ENCODE measurements at places on chromosomes 1 and 21.

- DNase-seq, result no peak
Measured at GRCh38 chr1:173195596-173196088, 11.5 kb downstream of the TNFSF4 start.

DNA sequence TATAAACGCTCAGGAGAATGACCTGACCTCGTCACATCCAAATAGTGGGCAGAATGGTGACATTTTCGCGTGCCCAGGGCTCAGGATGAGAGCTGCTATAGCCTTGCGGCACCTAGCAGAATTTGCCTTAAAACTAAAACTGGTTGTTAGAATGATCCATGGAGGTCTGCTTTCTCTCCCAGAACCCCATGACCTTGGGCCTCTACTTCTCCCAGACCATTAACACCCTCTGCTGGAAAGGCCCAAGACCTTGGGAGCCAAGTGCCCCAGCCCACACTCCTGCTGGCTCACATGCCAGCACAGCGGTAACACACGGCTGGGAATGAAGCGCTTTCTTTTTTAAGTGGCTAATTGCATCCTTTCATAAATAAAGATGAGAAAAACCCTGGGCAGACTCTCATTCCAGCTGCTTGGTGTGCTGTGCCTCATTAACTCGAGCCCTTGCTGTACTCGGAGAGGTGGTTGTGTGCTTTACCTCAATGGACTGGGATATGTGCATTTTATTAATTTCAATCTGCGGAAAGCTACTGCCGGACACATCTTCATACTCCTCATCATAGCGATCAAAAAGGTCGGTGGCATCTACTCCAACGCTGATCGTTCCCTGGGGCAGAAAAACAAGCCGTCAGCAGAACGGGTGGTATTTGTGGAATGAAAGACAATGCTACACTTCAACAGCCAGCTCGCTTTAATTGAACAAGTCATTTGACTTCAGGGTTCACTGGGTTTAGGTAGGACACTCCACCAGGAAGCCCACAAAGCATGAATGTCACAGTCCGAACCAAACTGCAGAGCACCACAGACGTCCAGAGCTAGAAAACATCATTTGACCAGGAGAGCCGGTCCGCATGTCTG, 29.0 kb downstream of the THAP3 start:
- no peak for DNase-seq

- no peak for DNase-seq
Measured at GRCh38 chr1:185062710-185063370, 17.5 kb downstream of the RNF2 start.

GRCh38 chr1:53580009-53580400, 120.8 kb downstream of the DMRTB1 start:
- DNase-seq, result no peak

- no peak for DNase-seq
Measured at GRCh38 chr1:157278383-157279137, 140.4 kb upstream of the ETV3 start.

DNA sequence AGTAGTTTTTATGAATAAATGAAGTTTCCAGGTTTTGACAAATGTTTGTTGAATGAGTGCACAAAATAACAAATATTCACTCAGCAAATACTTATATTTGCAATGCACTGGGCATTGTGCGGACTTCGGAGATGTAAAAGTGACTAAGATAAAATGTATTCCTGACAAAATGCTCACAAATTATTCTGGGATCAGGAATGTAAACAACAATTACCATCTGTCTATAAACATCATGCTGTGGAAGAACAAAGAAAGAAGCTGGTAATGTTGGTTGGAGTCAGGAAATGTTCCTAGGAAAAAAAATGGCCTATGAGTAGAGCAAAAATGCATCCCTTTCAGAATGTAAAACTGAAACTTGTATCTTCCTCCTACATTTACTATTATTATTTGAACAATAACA, 68.5 kb downstream of the CRB1 start:
- no peak for DNase-seq

- no peak for DNase-seq
Measured at GRCh38 chr21:37380349-37381323, 14.1 kb downstream of the DYRK1A start.

- no peak for DNase-seq
Measured at GRCh38 chr21:42865776-42866160, 13.6 kb downstream of the WDR4 start.

GRCh38 chr1:66439031-66439740, 94.8 kb upstream of the SGIP1 start:
- DNase-seq, result no peak

DNA sequence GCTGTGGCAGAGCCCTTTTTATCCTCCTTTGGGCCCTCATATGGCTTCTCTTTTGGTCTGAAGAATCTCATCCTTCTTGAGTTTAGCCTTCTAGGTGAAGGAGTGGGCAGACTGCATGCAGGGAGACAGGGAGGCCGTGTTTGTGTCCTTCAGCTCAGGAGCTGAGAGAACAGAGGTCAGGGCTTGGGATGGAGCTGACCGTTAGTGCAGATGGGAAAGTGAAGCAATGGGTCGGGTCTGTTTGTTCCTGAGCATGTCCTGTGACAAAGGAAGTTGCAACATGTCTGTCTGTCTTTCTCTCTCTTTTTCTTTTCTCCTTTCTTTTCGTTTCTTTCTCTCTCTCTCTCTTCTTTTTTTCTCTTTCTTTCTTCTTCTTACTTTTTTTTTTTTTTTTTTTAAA, 14.9 kb downstream of the MAPKAPK2 start:
- no peak for DNase-seq

DNA sequence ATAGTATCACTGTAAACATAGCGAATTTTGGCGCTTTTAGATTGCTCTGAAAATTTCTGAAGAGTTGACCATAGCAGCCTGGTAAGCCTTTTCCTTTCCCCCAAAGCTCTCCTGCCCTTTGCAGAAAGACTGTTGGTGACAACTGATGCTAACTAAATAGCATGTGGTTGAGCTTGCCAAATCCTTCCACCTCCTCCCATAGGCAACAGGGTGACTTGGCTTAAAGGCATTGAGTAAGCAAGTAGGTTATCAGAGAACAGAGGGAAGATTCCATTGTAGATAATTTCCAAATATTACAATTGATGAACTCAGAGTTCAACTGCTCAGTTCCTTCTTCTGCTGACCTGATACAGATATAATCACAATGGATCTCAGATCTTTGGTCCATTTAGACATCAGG, 19.9 kb upstream of the HMGCL start:
- no peak for DNase-seq

- DNase-seq, result no peak
Measured at GRCh38 chr1:174964261-174964971, 35.3 kb upstream of the CACYBP start.

- no peak for DNase-seq
Measured at GRCh38 chr1:175494011-175494554, 249.3 kb downstream of the TNR start.

GRCh38 chr1:161351482-161351881, 16.2 kb downstream of the CFAP126 start:
- DNase-seq, result no peak

DNA sequence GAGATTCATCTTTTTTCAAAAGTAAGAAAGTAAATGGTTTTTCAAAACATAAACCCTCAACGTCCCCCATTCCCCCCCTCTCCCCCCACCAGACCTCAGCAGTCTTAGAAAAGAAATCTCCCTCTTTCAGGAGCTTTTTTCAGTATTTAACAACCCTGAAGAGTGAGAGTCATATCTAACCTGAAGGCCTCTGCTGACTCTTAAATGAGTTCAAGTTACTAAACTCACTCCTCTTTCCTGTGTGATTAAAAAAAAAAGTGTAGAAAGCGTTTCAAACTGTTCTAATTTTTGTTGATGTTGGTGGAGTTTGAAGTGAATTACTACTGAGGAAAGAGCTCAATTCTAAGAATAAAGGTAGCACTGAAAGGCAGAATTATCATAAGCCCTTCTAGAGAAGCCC, 93.7 kb downstream of the VAV3 start:
- DNase-seq, result no peak

- DNase-seq, result no peak
Measured at GRCh38 chr1:6367381-6368012, 26.1 kb downstream of the ACOT7 start.

- no peak for DNase-seq
Measured at GRCh38 chr1:67169496-67169895, 3.2 kb downstream of the IL23R start.

DNA sequence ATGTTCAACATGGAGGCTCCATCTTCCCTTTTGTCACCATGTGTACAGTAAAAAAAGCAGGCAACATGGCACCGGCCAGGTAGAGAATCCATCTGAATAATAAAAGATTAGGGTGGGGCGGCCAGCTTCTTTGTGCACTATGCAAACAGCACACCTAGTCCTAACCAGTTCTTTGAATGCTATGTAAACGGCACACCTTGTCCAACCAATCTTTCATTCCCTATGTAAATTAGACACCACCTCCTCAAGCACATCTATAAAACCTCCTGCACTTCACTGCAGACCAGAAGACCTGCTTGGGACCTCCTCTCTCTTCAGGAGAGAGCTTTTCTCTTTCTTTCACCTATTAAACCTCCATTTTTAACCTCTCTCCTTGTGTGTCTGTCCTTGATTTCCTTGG, 28.2 kb downstream of the TFB2M start:
- DNase-seq, result no peak

- DNase-seq, result no peak
Measured at GRCh38 chr1:79105500-79105899, 99.0 kb upstream of the ADGRL4 start.

GRCh38 chr1:60621368-60621851, 461.0 kb upstream of the NFIA start:
- DNase-seq, result no peak

DNA sequence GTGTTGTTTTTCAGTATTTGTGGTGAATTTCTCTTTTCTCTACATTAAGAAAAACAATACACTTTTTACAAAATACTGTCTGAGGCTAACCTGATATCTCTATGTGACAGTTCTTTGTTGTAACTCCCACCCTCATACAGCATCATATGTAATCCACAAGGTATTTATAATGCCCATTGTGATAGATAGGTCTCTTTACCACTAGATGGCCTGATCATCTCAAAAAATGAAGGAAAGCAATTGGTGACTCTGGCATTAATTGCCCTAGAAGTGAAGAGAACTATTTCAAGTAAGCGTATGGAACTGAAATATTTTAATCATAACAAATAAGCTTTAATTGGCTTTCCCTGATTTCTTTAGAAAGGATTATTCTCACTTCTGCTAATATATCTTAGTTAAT, 36.2 kb upstream of the HFM1 start:
- no peak for DNase-seq

- DNase-seq, result no peak
Measured at GRCh38 chr1:67170751-67171573, 4.7 kb downstream of the IL23R start.

DNA sequence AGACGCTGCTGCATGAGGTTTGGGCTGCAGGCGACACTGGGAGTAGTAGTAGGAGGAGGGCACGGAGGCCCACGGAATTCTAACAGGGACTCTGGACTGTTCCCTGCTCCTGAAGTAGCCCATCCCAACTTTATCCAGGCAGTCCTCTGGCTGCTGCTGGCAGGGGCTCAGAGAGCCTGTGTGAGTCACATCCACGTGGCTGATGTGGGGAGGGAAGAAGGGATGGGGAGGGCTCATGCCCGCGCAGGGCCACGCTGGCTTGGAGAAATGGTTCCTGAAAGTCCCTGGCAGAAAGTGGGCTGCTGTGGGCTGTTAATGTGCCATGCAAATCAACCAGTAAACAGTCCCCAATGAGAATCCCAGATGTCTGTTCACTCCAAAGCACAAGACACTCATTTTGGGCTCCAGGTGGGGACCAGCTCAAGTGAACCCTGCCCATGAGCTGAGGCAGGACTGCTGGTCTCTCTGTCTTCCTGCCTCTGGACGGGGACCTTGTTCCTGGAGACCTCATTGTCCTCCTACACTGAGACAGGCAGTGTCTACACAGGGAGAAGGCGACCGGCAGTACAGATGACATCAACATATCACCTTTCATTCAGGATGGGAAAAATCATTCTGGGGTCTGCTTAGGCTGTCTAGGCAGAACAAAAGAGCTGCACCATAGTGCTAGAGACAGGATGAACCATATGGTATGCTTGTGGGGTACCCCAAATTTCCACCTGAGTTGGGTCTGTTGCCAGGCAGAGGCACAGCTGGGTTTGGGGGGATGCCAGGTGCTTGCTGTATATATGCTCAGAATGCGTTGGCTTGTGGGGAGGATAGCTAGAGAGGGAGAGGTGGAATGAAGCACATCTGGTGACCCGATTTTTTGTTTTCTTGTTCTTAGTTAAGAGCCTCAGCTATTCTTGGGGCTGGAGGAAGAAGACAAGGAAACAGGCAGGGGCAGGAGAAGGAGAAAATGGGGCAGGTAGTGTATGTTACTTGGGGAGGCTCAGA, 57.9 kb upstream of the FMOD start:
- no peak for DNase-seq

GRCh38 chr1:9106286-9106685, 22.6 kb downstream of the GPR157 start:
- no peak for DNase-seq

DNA sequence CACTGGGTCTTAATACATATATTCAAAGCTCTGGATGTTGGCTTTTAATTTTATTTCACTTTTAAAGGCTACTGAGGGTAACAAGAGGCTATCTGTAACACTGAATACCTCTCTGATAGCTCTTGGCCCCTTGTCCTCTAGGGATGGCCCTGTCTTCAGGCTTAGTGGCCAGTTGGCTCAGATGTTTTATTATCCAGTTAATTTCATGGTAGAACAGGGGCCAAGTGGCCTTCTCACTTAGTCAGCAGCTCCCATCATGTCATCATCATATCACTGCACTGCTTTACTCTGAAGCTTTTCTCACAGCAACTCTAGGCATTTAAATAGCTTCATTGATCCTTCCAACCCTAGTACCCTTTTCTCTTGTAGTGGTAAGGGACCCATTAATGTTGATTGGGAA, 40.2 kb upstream of the MACF1 start:
- DNase-seq, result no peak

- DNase-seq, result no peak
Measured at GRCh38 chr1:61183471-61184039, 101.2 kb downstream of the NFIA start.

- DNase-seq, result no peak
Measured at GRCh38 chr1:206637605-206638004, 2.3 kb downstream of the DYRK3 start.

DNA sequence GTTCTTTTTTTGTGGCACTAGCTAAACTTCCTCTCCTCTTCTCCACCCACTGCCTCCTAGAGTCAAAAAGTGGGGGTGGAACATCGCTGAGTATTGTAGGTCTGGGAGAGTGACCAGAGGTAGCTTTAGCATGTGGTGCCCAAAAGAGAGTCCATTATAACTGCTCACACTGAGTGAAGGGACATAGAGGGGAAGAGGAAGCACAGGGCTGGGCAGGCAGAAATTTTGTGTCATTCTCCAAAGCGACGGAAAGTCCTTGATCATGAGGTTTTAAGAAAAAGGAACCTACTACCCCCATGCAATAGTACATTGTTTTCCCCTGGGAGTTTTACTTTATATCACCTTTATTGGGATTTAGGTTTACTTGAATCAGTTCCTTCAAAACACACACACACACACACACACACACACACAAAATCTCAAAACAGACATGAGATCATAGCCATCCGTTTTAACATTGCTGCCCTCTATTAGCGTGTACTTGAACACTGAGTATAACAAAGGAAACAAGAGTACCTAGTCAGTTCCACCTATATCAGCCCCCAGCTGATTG, 4.1 kb downstream of the CD84 start:
- DNase-seq, result no peak

- DNase-seq, result no peak
Measured at GRCh38 chr1:45348020-45348419, 7.8 kb upstream of the MUTYH start.

All from activated CD4-positive, alpha-beta T cell treated with anti-CD3 and anti-CD28 coated beads for 24 hours (primary cell).